Cortex of kidney (tissue), 1 donor: ENCODE measurements at places on chromosomes 11 and 22.

GRCh38 chr11:65781152-65781961 is 581 bp upstream of the AP5B1 start:
- no peak for DNase-seq

- no peak for DNase-seq
Observed at GRCh38 chr11:1889224-1889930, 2.3 kb downstream of the PRR33 start.

- no peak for DNase-seq
Observed at GRCh38 chr11:14029971-14030920, 67.7 kb downstream of the SPON1 start.

- no peak for DNase-seq
Observed at GRCh38 chr22:47162865-47163264, 400.4 kb downstream of the TBC1D22A start.

- no peak for DNase-seq
Observed at GRCh38 chr11:8020244-8020597, 33.1 kb downstream of the EIF3F start.

DNA sequence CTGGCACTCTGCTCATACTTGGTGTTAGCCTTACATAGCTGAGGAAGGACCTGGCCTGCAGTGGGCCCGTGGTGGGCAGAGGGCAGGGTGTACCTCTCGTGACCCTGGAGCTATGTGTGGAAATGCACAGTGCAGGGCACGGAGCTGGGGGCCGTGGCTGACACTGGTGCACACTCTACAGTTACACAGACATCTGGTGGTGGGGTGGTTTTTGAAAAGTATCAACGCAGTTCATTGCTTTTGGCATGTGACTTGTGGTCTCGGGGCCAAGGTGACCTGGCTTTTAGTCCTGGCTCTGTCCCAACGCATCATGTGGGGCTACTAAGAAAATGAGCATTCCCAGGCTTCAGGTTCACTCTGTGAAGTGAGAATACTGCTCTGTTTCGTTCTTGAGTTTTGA is 553.6 kb downstream of the NTM start:
- no peak for DNase-seq

GRCh38 chr22:40147388-40148176 is 30.1 kb upstream of the TNRC6B start:
- no peak for DNase-seq

- DNase-seq: no peak
Observed at GRCh38 chr11:125457814-125458343, 38.2 kb downstream of the FEZ1 start.

GRCh38 chr11:65651589-65652510 is 10.9 kb downstream of the RELA start:
- no peak for DNase-seq
